Coronary artery (tissue), 2 donors: ENCODE measurements at places on chromosomes 7 and 10.

GRCh38 chr10:69096045-69096444, 8.1 kb downstream of the SRGN start:
- DNase-seq = no peak

- no peak for DNase-seq
Measured at GRCh38 chr10:93871671-93872204, 22.0 kb upstream of the SLC35G1 start.

- peak; percentile 5 for DNase-seq
Measured at GRCh38 chr7:129469930-129470329, 32.4 kb upstream of the SMKR1 start.

- no peak for DNase-seq
Measured at GRCh38 chr7:150621376-150621775, 10.8 kb downstream of the GIMAP6 start.

GRCh38 chr10:3527869-3528268, 257.1 kb downstream of the KLF6 start:
- no peak for DNase-seq

DNA sequence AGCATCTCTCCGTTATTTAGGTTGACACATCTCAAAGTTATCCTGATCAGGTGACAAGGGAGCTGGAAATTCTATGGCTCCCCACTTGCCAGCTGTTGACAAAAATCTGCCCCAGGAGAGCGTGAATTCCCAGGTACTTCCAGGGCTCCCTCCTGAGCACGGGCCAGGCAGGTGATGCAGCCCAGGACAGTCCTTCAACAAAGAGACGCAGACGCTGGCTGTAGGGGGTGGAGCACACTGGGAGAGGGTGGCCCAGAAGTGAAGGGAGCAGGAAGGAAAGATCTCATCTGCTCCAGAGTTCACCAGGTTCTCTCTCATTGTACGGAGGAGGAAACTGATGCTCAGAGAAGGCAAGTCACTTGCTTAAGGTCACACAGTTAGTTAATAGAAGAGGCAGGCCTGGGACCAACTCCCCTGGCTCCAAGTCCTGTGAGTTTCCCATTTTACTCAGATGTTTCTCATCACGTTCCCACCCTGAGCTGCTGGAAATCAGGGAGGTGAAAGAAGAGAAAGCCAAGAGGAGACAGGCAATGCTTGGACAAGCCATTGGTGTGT, 41.0 kb upstream of the CHST3 start:
- DNase-seq = no peak

DNA sequence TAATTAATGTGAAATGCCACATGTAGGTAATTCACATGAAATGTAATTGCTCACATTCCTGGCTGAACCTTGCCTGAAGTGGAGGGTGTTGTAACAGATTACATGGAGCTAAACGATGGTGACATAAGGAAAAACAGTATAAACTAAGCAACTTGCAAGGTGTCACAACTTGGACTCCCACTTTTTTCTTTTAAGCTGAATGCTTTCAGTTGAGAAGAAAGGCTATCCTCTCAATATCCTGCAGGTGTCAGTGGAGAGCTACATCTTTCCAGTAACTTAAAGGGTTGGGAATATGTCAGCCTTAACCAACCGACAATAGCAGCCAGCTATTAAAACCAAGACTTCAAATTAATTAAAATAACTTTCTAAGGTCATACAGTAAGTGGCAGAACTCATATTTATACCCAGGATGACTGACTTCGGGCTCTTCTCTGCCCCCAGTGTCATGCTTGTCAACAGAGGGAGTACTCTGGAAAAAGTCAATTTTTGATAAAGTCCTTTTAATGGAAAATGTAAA, 33.7 kb downstream of the NRBF2 start:
- no peak for DNase-seq

- no peak for DNase-seq
Measured at GRCh38 chr7:70472601-70473237, 659.2 kb upstream of the GALNT17 start.
